ENCODE measurements at places on chromosomes 11 and 22.

- DNase-seq = no peak
These were observed 93.1 kb downstream of the RPL27A start for GRCh38 chr11:8775734-8776133.

DNA sequence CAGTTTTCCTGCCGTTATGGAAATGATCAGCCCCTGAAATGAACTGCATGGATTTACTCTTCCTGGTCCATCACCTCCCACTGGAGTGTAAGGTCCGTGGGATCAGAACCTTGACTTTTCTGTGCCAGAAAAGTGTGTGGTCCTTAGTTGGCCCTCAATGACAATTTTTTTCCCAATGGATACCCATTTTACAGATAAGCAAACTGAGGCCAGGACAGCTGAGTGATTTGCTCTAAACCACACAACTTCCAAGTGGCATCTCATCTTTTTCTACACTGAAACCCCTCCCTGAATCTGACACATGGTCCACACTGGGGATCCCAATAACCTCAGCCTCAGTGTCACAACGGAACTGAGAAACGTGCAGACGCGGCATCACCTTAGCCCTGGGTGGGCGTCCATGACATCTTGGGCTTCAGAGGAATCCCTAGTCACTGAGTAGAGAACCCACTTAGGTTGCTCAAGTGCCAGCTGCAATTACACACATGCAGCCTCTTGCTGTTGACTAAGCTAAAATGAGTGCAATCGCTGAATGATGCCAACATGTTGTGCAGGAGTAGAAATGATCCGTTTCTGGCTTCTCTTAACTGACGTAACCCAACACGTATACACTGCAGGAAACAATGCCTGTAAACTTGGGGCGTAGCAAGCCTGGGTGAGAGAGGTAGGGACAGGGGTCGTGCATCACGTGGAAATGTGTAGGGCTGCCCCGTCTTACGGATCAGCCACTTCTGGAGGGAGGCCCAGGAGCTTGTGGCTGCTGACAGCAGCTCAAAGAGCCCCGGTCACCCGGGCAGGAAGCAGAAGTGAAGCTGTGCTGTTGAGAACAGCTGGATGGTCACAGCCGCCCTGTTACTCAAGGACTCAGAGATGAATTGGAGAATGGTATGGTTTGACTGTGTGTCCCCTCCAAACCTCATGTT is 136.3 kb downstream of the SHANK2 start:
- DNase-seq = no peak

DNA sequence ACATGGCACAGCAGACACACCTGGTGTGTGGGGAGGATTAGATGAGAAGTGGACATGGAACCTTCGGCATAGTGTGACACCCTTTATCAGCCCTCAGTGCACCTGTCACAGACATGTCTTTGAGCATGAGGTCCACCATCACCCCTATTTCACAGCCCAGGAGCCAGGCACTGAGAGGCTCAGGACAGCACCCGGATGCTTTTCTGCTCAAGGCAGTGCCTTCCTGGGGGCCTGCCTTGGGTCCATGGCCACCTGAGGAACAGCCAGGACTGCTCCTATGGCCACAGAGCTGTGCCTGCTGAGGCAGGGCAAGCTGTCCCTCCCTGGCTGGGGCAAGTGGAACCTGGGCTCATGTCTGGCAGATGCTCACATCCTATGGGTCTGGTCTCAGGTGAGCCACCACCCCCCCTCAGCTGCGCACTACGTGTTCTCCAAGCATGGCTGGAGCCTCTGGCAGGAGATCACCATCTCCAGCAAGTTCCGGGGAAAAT is 75.8 kb downstream of the MORC2 start:
- no peak for DNase-seq

DNA sequence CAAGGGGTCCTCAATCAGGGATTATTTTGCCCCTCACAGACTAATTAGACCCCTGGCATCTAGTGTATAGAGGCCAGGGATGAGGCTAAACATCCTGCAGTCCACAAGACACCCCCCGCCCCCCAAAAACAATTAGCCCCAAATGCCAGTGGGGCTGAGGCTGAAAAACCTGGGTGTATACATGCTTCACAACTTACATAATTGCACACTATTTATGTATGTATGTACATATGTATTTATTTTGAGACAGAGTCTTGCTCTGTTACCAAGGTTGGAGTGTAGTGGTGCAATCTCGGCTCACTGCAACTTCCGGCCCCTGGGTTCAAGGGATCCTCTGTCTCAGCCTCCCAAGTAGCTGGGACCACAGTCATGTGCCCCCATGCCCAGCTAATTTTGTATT is 28.8 kb upstream of the SHANK2 start:
- no peak for DNase-seq

GRCh38 chr11:12198251-12199222 is 88.1 kb downstream of the MICAL2 start:
- no peak for DNase-seq

- DNase-seq = no peak
These were observed 8.8 kb upstream of the BMAL1 start for GRCh38 chr11:13268791-13269190.

DNA sequence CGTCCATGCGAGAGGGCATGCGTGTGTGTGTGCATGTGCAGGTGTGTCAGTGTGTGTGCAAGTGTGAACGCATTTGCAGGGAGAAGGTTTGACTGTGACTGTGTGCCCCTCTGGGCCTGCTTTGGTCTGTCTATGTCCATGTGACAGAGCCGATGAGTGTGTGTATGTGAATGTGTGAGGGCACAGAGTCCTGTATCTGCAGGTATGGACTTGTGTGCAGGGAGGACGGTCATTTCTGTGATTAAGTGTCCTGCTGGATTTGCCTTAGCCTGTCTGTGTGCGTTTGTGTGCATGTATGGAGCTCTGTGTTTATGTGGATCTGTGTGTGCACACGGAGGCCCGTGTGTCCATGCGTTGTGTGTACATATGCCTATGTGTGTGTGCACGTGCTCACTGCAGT is 5.4 kb downstream of the EMID1 start:
- no peak for DNase-seq

DNA sequence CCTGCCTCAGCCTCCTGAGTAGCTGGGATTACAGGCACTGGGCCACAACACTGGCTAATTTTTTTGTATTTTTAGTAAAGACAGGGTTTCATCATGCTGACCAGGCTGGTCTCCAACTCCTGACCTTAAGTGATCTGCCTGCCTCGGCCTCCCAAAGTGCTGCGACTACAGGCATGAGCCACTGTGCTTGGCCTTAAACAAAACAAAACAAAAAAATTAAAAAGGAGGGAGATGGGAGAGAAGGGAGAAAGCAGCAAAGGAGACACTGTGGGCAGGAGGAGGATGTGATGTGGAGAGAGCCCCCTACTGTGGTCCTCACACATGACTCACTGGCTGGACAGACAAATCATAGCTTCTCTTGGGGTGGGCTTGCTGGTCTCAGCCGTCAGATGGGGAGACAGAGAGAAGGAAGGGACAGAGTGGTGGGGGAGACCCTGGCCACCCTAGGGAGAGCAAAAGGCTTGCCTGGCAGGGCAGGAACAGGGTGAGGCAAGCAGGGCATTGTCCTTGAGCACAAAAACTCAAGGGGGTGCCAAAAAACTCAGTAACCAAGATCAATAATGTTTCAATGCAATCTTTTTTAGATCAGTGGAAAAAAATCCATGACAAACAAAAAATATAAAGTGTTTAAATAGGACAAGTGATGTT is 31.6 kb downstream of the TPST2 start:
- no peak for DNase-seq

- DNase-seq = no peak
These were observed 6.3 kb downstream of the GRK2 start for GRCh38 chr11:67272327-67273259.

DNA sequence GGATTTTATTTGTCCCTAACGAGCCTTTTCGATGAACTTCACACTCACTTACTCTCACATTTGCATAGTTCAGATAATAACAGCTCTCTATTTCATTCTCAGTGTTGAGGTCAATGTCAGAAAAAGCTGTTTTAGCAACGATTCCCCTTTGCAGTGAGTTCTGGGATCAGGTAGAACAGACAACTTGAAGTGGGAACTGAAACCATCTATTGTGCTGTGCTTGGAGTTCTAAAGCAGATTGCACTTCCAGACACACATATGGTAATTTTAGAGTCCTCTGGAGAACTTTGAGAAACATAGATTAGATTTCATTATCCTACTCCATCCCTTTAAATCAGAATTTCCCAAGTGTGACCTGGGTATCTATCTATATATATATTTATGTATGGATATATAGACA is 124.6 kb upstream of the BLID start:
- DNase-seq = no peak

GRCh38 chr11:12876988-12877387 is 132.1 kb upstream of the RASSF10 start:
- DNase-seq = no peak

All from AG09319 (cell line).